ENCODE measurements at places on chromosomes 5 and 9.

- DNase-seq, result no peak
These were observed 68.2 kb downstream of the KCNT1 start for GRCh38 chr9:135770203-135770535.

GRCh38 chr5:78289911-78290310, 4.6 kb downstream of the AP3B1 start:
- no peak for DNase-seq

- peak; percentile 63 for DNase-seq
These were observed 623.5 kb upstream of the NUDT12 start for GRCh38 chr5:104186100-104186499.

GRCh38 chr5:112551419-112552032, 132.4 kb upstream of the EPB41L4A start:
- no peak for DNase-seq

DNA sequence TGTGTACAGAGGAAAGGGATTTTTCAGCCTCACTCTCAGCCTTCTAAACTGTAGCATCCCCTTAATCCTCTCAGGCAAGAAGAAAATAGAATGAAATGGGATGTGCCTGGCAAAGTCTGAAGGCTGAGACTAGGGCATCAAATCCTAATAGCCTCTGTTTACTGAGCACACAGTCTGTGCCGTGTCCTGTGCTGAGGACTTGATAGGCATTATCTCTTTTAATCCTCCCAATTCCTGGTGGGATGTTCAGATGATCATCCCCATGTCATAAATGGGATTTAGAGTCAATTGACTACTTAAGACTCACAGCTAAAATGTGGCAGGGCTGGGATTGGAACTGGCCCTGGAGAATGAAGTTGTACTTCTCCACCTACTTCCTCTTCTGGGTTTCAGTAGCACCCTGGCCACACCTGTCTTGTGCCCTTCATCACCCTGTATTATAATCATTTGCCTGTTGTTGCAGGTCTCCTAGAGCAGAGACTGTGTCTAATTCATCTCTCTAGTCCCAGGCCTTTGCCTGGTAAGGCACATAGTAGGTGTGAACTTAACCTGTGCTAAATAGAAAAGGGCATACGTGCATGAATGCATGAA, 81.0 kb downstream of the WWC1 start:
- DNase-seq, result no peak

DNA sequence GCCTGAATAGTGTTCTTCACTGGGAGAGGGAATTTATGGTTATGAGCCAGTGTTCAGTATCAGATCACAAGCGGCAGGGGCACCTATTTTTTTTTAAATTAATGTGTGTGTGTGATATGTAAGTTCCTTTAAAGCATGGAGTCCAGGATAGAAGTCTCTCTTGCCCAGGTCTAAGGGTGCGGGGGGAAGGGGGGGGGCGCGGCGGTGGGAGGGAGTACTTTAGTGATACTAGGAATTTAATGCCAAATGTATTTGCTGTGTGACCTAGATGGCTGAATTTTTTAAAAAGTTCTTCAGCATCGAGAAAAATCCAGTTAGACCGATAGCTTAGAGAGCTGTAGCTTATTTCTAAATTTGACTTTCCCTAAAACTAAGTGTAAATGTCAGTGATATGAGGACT, 1.5 kb upstream of the FCHO2 start:
- no peak for DNase-seq

- DNase-seq, result no peak
These were observed at the start of gene FRMPD1 for GRCh38 chr9:37650873-37651768. Gene FRMPD1 (plus strand): TSS chr9:37650954. CDS start chr9:37692642, 41,688 bp downstream.

DNA sequence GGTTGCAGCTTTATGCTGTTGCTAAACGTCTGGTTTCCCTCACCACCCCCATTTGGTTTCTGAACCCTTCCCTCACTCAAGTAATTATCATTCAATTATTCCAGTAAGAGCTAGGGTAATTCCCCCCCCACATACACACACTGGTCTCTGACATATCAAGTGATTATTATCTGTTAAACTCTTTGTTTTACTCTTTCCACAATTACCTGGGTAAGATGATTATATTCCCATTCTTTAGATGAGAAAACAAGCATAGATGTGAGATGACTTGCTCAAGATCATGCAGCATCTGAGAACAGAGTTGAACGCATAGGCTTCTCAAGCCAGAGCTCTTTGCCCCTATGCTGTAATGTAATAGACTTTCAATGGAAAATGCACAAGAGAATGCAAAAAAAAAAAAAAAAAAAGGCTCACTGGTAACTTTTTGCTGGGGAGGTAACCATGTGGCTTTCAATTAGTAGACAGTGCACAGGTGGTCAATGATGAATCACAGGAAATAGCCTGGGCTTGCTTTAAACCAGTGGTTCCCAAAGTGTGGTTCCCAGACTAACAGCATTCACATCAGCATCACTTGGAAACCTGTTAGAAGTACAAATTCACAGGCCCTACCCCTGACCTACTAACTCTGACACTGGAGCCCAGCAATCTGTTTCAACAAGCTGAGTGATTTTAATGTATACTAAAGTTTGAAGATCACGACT, 87.6 kb downstream of the PIK3R1 start:
- no peak for DNase-seq

DNA sequence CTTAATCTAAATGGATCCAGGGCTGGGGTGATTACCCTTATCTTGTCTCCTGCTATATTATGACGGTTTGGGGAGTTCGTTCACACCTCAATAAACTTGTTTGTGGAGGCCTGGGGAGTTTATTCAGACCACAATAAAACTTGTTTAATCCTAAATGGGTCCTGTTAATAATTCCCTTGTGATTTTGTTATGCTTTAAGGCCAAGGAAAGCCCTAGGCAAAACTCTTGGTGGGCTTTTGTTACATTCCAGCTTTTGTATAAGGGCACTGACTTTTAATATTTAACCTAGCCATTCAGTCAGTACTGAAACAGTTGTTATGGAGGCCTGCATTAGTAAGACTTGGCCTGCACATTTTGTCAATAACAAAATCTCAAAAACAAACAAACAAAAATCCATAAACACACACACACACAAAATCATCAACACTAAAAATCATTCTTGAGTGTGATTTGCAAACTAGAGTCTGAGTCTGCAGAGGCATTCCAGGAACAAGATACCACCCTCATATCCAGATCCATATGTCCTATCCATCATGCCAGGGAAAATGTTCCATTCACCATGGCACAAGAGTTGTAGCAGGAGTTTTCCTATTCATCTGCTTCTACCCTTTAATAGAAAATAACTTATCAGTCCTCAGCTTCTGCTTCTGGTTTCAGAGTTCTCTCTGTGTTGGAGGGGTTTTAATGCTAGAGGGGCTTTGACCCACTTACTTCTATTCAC, 421.7 kb downstream of the AGTPBP1 start:
- no peak for DNase-seq

DNA sequence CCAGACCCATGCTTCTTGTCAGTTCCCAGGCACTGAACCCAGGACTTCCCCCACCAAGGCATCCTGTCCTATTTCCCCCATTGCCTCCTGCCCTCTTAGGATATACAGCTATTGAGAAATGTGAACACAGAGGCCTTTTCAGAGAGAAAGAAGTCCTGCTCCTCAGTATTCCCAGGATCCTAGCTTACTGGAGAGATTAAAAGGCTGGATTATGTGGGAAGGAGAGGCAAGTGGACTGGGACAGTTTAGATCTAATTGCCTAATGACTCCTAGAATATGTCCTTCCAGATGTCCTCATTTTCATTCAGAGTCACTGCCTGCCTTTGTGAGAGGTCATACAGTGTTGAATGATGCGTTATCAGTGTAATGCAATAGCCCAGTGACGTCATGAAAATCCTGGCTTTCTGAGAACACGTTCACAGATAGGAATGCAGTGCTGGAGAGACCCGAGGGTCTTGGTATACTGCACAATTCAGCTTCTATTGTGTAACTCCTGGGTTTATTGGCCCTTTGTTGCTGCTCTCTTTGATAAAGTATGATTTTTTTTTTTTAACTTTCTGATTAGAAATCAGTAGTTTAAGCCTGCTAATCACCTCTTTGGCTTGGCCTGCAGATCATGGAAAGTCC, 26.2 kb downstream of the WWC1 start:
- DNase-seq, result no peak

DNA sequence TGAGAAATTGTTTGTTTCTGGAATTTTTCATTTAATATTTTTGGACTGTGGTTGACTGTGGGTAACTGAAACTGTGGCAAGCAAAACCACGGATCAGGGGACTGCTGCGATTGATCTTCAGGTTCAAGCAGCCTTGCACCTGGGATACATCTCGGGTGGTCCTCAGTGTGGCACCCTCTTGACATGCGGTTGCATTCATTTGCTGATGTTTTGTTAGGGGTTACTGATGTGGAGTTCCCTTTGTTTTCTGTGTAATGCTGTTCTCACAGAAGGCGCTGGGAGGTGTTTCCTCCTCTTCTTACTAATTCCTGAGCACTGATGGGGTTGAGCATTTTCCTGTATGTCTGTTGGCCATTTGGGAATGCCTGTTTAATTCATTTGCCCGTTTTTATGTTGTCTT, 60.4 kb downstream of the EHMT1 start:
- DNase-seq, result no peak

GRCh38 chr9:79572032-79572607, 355 bp downstream of the TLE4 start:
- DNase-seq, result no peak

DNA sequence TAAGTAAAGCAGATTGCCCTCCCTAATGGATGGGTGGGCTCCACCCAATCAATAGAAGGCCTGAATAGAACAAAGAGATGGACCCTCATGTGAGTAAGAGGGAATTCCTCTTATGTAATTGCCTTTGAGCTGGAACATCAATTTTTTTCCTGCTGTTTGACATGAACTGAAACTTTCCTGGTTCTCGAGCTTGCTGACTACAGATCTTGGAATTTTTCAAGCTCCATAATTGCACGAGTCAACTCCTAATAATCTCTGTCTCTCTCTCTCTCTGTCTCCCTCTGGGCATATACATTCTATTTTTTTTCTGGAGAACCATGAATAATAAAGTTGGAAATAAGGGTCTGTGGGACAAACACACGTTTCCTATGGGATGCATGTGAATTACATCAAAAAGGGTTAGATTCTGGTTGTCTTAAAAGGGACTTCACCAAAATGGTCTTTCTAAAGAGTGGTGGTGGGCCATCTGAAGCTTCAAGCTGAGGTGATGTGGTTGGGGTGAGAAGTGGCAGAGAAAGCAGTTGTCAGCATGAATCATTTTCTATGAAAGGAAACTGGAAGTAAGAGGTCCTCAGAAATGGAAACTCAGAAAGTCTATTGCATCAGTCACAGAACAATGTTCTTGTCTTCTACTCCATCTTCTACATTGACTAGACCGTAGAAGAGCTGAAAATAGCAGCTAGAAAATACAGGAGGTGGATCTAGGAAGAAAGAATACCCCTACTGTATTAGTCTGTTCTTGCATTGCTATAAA, 47.0 kb upstream of the HOMER1 start:
- DNase-seq, result no peak

GRCh38 chr9:109037946-109038715, 24.8 kb upstream of the CTNNAL1 start:
- no peak for DNase-seq

DNA sequence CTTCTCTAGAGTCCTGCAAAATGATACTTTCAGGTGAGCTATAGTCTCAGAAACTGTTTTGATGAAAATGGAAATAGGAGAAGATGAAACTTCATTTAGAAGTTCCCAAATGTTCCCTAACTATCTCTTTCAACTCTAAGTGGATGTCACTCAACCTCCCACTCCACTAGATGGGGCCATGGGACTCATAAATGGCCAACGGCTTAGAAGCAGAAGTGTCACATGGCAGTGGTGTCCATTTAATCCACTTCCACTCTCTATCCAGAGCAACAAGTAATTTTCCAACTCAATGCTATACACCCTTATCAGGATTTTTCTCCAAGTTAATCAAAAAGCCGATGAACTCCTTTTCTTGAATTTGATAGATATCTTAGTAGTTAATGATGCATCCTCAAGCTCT, 295.7 kb downstream of the EDIL3 start:
- no peak for DNase-seq

DNA sequence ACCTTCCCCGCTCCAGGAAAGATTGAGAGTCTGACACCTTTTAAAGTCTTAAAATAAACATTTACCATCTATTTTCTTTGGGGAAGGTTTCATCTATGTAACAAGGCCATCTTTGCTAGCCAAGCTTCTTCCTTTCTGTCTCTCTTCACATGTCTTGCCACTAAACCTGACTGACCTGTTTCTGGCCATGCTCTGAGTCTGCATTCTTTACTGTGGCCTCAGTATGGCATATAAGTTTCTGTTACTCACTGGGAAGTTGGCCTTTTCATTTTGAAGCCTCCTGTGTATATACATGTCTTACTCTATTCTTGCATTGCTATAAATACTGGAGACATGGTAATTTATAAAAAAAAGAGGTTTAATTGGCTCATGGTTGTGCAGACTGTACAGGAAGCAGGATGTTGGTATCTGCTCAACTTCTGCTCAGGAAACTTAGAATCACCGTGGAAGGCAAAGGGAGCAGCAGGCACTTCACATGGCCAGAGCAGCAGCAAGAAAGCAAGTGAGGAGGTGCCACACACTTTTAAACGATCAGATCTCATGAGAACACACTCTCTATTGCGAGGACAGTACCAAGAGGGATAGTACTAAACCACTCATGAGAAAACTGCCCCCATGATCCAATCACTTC, 48.1 kb downstream of the KCNV2 start:
- DNase-seq, result no peak

- no peak for DNase-seq
These were observed 315.5 kb upstream of the RGMB start for GRCh38 chr5:98458004-98458403.

GRCh38 chr5:108769352-108769751, 21.7 kb downstream of the FER start:
- DNase-seq, result no peak

- DNase-seq, result no peak
These were observed 423.0 kb downstream of the DIRAS2 start for GRCh38 chr9:90219548-90220118.

GRCh38 chr5:56072863-56073766, 78.4 kb upstream of the IL6ST start:
- no peak for DNase-seq

DNA sequence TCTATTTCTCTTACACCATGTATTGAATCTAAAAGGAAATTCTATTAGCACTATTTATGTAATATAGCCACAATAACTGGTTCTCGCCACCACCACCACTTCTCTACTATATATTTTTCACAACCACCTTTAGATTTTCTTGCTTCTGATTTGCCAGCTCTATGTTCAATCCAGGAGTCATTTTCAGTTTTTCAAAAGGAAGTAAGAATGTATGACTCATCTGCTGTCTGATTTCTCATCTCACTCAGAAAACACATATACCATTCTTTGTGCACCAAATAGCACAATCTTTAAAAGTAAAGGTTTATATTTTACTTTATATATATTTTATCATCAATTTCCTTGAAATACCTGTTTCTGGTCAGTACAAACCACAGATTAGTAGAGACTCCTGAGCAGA, 1127.5 kb downstream of the TAF11L14 start:
- DNase-seq, result no peak
